ENCODE measurements at places on chromosomes 11 and 22. TPM values are rescaled to one million over a fixed set of nuclear protein-coding genes. Genes with fewer than 3 reads are reported as not detected.

GRCh38 chr22:37887584-37888378 is 18.3 kb upstream of the MICALL1 start:
- DNase-seq: peak; percentile 47

- DNase-seq: no peak
Measured at GRCh38 chr11:43554148-43554473, 126.4 kb upstream of the HSD17B12 start.

DNA sequence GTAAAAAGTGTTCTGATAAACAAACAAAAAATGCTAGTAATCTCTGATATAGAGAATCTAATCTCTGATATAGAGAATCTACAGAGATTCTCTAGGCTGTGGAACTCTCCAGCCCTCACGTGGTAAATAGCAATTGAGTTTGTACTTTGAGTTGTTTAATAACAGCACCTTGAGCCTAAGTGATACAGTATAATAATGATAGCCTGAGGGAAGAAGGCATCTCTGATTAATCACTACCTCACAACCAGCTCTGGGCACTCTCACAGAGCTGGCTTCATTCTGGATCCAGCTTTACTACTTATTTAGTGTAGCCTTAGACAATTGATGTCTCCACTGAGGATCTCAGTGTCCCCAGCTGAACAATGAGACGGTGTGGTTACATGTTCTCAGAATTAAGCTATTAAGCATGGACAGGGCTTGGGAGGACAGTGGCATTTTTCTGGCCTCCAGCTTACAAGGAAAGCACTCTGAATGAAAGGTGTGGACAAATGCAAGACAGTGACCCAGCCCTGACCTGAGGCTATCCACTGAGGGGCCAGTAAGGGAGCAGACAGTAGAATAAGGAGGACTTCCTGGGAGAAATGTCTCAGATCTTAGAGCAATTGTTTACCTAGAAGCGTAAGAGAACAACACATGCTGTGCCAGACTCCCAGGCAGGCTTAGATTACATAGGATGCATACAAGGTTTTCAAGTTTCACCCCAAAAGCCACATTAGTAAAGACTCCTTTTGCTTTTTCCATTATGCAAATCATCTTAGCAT is 88.7 kb upstream of the DRD2 start:
- no peak for DNase-seq

DNA sequence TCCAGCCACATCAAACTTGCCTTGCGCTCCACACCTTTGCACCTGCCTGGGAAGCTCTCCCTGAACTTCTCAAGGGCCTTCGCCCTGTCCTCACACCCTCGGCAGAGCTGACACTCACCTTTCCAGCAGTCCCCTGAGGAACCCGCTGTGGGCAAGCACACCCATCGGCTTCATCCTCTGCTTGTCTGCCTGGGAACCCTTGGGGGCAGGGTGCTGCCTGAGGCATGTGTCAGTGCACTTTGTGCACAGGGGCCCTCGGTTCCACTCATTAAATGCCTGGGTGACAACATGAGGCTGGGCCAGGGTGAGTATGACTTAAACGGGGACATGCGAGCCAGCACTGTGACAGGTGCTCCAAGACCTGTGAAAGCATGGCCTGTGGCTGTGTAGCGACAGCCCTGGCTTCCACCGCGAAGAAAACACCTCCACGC is 2.6 kb upstream of the LRFN4 start:
- DNase-seq: no peak

DNA sequence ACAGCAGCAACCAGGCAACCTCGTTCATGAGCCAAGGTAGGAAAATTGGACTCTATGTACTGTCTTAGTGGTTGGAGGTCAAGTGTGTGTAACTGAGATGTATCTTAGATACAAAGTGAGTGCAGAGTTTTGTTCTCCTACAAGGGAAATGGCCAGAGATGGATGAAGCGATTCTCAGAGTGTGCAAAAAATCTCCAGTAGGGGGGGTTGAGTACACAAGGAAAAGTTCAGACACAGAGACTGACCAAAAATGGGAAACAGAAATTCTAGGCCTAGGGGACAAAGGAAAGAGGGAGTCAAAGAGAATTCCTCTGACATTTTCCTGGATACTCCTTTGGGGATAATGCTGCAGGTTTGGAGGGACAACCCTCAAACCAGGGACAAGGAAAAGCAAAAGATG is 38.2 kb upstream of the OR5AK2 start:
- DNase-seq: no peak

DNA sequence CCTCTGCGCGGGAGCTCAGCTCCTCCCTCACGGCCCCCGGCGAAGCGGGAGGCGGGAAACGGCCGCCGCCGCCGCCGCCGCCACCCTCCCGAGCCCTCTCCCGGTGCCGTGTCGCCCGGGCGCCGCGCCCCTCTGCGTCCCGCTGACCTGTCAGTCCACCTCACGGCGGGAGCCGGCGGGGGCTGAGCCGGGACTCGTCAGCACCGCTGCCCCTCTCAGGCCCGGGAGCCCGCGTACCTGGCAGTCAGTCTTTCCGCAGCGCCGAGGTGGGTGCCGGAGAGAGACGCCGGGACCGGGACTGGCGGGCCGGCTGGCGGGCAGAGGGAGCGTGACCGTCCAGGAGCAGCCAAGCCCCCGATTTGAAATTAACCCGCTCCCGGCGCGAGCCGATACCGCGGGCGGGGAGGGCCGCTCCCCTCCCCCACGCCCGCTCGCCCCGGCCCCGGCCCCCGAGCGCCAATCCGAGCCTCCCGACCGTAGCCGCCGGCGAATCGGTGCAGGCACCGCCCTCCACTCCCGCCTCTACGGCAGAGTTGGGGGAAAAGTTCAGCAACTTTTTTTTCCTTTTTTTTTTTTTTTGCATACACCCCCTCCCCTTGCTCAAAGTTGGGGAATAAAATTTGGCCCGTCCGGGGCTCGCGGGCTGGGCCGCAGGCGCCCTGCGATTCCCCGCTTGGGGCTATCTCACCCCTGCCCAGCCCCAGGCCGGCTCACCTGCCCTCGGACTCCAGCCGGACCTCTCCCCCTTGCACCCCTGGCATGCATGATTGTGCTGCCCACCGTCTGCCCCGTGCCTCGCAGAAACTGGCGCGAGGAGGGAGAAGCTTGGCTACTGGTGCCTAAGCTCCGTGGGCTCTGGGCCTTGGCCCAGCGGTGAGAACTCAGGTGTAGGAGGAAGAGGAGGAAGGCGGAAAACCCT is 774 bp upstream of the E2F8 start:
- no peak for DNase-seq

GRCh38 chr11:103609117-103610066 is 427.0 kb upstream of the DDI1 start:
- DNase-seq: peak; percentile 82

DNA sequence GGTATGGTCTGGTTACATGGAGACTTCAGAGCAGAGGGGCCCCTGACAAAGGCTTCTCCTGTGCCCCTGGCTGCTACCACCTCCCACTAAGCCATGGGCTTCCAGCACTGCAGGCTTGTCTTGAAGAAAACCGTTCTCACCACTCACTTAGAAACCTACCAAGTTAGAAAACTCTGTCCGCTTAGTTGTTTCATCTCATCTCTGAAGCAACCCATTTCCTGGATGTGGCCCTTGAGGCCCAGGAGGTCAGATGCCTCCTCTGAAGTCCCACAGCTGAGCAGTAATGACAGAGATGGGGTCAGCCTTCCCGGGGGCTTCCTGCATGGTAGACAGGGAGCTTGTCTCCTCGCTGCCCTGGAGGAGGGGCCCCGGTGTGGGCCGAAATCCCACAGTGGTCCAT is 12.9 kb downstream of the CSF2RB start:
- DNase-seq: no peak

DNA sequence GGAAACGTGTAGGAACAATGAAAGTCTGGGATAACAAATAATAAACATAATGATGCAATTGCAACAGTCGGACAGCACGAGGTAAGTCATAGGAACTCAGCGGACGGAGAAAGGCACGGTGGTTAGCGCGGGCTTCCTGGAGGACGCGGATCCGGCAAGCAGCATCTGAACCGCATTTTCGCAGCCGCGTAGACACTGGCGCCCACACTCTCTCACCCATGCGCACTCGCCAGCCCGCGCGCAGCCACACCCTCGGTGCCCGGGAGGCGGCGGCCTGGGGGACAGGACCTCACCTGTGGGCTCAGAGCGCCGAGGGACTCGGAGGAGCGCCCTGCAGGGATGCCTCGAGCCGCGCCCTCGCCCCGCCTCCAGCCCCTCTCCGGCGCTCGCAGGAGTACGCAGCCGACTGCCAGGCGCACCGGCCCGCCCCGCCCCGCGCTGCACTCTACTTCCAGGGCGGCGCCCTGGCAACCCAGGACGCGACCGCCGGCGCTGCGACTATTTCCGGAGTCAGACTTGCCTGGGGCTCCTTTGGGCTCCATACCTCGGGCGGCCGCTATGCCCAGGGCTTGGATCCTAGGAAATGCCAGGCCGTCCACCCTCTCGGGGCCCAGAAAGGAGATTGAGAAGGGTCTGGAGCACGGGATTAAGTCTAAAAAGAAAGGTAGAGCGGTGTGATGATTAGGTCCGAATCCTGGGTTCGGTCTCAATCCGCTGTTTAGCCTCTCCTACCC is at the start of gene TTLL1:
TTLL1 (minus strand) TSS at position 408 of the 734 bp plus-strand sequence. CDS start 13,805 bp downstream, outside the sequence.
- peak; percentile 39 for DNase-seq

DNA sequence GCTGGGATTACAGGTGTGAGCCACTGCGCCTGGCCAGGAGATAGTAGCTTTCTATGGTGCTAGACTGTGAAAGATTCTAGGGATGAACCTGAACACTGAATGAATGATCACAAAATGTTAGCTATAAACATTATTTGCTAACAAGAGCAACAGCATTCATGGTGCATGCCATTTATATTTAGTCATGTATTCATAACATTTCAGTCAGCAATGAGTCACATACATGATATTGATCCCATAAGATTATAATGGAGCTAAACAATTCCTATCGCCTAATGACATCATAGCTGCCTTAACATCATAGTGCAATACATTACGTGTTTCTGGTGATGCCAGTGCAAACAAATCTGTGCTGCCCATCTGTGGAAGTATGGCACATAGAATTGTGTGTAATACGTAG is 164.1 kb downstream of the ARHGAP42 start:
- no peak for DNase-seq

GRCh38 chr11:119924017-119924416 is 195.0 kb upstream of the NECTIN1 start:
- DNase-seq: no peak

DNA sequence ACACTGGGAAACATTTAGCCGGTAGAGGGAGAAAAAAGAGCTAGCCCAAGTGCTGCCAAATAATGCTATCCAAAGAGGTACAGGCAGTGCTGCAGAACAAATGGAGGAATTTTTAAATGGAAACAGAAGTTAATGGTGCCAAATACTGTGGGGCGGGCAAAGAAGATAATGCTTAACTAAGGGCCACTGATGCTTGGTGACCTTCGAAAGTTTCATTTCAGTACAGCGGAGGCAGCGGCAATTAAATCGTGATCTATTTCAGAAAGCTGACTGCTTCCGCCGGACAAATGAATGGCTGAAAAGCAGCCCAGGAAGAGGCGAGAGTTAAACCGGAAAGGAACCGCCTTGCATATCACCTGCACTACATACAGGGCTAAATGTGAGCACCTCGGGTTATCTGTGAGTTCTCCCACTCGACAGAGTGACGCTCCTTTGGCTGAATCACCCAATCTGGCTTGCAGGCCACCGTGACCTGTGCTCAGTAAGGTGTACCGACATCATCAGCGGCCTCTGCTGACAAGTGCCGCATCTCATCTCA is 42.1 kb downstream of the CADM1 start:
- DNase-seq: no peak

DNA sequence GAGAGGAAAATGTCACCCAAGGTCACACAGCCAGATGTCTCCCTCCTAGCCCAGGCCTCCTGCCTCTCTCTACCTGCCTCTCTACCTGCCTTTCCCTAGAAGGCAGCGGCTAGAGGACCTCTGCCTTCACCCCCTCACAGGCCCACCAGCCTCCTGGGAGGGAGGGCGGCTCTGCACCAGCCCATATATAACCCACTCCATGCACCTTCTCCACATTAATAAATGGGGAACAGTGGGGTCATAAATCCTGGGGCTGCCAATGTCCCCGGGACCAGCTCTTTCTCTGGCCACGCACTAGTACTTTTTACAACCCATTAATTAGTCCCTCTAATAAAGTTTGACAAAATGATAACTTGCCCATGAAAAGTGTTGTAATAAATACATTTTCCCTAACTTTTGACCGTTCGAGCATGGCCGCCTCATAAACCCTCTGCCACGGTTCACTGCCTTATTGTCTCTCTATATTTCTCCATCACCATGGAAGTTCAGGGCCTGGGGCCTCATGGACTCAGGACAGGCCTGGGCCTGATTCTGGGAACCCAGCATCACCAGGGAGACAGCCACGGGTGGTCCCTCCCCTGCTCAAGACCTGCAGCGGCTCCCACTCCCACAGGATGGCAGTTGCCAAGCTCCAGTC is 102.1 kb downstream of the MN1 start:
- DNase-seq: no peak

- no peak for DNase-seq
Measured at GRCh38 chr11:3645552-3645951, 624 bp downstream of the ART1 start.

DNA sequence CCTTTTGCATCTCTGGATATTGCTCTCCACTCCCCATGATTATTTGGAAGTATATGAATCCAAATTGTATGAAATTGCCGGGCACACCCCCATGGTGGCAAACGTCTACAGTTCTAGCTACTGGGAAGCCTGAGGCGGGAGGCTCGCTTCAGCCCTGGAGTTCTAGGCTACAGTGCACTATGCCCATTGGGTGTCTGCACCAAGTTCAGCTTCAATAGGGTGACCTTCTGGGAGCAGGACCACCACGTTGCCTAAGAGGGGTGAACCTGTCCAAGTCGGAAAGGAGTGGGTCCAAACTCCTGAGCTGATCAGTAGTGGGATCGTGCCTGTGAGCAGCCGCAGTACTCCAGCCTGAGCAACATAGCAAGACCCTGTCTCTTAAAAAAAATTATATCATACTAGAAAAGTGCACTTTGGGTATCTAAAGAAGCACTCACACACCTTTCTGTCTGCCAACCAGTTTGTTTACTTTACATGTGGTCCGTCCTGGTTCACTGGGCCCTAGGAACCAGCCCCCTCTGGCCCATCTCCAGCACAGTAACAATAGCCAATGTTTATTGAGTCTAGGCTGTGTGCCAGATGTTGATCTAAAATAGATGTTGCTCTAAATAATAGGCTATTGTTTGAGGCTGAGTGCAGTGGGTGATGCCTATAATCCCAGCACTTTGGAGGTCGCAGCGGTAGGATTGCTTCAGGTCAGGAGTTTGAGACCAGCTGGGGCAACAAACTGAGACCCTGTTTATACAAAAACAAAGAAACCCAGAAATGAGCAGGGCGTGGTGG is 16.4 kb upstream of the KAT5 start:
- DNase-seq: no peak

ADM gene
- 247 TPM for polyA plus RNA-seq

MCM5 gene
- polyA plus RNA-seq: 12.0 TPM

SCGB1C1 gene
- not detected for polyA plus RNA-seq

UBQLNL gene
- 0.42 TPM for polyA plus RNA-seq

TTC28 gene
- polyA plus RNA-seq: 11.2 TPM

ZFPL1 gene
- 39.1 TPM for polyA plus RNA-seq

NOX4 gene
- polyA plus RNA-seq: 5.1 TPM

CRKL gene
- polyA plus RNA-seq: 24.1 TPM

HEPN1 gene
- polyA plus RNA-seq: 0.06 TPM

PHETA2 gene
- 10.6 TPM for polyA plus RNA-seq

SCN3B gene
- 0.09 TPM for polyA plus RNA-seq

KREMEN1 gene
- polyA plus RNA-seq: 7.5 TPM

OR4A16 gene
- not detected for polyA plus RNA-seq
